CD8-positive, alpha-beta T cell (primary cell): ENCODE measurements at places on chromosomes 1 and 21.

- no peak for DNase-seq
These were observed 107.6 kb downstream of the FASLG start for GRCh38 chr1:172766462-172766861.

GRCh38 chr1:46166521-46167462 lies 8.1 kb upstream of the TSPAN1 start:
- DNase-seq, result no peak

- no peak for DNase-seq
These were observed 125.6 kb downstream of the URB2 start for GRCh38 chr1:229751610-229752009.

GRCh38 chr1:201499191-201499590 lies 7.7 kb downstream of the CSRP1 start:
- no peak for DNase-seq

GRCh38 chr1:204746838-204747442 lies 61.4 kb upstream of the LRRN2 start:
- peak; percentile 64 for DNase-seq

GRCh38 chr1:41501581-41501980 lies 17.1 kb upstream of the EDN2 start:
- DNase-seq, result no peak

GRCh38 chr1:86419277-86419903 lies 4.6 kb upstream of the CLCA2 start:
- peak; percentile 53 for DNase-seq

DNA sequence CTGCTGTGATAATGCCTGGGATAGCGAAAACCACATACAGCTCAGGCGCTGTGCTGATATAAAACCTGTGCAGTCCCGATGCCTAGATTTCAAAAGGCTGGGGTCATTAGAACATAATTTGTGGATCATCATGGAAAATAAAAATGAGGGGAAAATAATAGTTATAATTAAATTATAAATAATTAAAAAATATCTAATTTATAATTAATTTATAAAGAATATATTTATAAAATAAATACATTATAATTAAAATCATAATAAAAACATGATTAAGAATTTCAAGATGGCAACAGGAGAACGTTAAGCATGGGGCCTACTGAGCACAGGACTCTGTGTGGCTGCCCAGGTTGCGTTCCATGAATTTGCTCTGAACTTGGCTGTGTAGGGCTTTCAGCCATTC lies 53.9 kb downstream of the C21orf91 start:
- no peak for DNase-seq
